Panc1 (cell line): ENCODE measurements at places on chromosomes 11 and 22.

GRCh38 chr11:33135216-33135615, 26.1 kb downstream of the CSTF3 start:
- DNase-seq, result no peak

- DNase-seq, result no peak
Observed at GRCh38 chr11:75147875-75148263, 3.0 kb upstream of the SLCO2B1 start.

DNA sequence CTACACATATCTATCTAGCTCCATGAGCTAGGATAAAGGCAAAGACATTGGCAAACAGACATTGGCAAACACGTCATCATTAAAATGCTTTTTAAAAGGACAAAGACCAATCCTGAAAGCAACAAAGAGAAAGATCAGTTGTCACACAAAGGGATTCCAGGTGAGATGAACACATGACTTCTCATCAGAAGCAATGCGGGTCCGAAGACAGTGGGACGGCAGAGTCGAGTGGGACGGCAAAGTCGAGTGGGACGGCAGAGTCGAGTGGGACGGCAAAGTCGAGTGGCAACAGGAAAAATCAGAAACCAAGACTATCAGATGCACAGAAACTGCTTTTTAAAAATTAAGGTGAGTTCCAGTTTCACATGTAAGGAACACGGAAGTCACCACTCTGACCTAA, 609.5 kb downstream of the BRD1 start:
- no peak for DNase-seq

- DNase-seq, result no peak
Observed at GRCh38 chr11:105130189-105130813, 9.3 kb downstream of the CARD18 start.

DNA sequence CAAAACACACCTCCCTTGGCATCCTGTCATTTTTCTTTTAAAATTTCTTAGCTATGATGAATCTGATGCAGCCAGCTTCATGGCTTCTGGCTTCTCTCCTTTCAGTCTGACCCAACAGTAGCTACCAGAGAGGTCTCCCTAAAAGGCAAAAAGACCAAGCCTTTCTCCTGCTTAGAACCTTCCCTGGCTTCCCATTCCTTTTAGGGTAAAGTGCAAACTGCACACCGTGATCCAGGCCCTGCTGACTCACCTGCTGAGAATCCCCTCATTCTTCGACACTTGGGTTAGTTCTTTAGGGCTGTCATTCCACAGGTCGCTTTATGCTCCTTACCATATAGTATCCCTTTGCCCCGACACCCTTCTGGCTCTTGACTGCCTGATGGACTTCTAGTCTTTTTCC, 362.4 kb downstream of the MIAT start:
- no peak for DNase-seq

DNA sequence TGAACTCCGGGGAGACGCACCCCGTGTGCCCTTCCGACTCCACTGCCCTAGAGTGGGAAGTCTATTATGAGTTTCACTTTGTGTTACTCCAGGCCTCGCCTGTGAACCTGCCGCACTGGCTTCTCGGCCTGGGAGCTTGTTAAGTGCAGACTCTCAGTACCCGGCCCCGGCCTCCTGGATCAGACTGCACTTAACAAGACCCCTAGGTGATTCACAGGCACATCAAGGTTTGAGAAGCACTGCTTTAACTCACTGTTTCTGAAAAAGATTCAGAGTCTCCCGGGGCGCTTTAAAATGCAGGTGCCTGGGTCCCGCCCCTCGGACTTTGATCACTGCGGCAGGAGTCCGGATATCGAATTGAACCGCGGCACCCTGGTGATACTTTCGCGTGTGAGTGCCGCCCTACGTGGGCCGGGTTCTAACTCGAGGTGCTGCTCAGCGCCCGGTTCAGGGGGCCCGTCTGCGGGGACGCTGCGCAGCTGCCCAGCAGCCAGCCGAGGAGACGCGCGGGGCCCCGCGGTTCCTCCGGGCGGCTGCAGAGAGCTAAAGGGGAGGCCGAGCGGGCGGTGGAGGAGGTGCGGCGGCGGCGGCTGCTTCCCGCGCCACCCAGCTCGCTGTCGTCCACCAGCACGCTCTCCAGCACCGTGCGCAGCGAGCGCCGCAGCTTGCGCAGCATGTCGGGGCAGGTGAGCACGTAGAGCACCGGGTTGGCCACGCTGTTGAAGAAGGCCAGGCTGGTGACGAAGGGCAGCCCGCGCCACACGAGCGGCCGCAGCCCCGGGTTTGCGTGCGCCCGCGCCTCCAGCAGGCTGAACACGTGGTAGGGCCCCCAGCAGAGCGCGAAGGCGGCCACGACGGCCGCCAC, 3.4 kb downstream of the PTGDR2 start:
- no peak for DNase-seq

DNA sequence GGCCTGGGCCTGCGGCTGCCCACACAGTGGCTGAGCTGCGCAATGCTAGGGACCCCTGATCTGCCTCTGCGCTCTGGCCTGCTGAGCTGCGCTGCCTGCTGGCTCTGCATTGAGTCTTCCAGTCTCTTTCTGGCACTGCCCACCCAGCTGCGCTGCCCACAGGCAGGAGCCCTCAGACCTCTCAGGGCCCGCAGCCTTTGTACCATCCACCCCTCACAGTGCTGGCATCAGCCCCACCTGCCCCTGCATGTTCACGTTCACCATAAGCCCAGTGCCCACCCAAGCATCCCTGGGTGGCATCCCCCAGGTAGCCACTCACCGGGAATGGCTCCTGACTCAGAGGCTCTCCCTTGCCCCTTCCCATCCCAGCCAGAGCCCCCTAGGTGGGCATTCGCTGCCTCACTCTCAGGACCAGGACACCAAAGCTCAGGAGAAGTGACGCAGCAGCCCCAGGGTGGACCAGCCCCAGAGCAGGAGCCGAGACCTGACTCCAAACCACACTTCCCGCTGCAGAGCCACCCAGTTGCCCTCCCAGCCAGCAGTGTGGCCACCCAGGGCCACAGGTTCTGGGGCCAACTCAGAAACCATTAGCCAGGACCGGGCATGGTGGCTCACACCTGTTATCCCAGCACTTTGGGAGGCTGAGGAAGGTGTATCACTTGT, 21.7 kb upstream of the COMT start:
- DNase-seq, result no peak

DNA sequence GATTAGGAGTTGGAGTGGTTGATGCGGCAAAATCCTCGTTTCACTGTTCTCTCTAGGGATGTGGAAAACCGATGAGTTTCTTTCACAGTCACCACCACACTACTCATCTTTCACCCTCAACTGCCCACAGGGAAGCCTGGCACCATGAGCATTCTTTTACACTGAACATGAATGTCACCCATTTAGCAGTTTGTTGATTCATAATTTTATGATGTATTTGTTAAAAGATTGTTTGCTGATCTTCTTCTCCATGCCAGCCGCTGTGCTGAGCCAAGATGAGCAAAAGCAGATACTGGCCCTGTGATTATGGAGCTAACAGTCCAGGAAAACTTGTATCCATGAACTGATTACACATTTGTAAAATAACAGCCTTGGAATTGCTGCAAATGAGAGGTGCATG, 3.9 kb upstream of the SCGB1D2 start:
- no peak for DNase-seq

GRCh38 chr11:108891143-108891542, 226.3 kb downstream of the DDX10 start:
- no peak for DNase-seq

- DNase-seq, result no peak
Observed at GRCh38 chr11:104624021-104624420, 274.2 kb downstream of the CASP12 start.

DNA sequence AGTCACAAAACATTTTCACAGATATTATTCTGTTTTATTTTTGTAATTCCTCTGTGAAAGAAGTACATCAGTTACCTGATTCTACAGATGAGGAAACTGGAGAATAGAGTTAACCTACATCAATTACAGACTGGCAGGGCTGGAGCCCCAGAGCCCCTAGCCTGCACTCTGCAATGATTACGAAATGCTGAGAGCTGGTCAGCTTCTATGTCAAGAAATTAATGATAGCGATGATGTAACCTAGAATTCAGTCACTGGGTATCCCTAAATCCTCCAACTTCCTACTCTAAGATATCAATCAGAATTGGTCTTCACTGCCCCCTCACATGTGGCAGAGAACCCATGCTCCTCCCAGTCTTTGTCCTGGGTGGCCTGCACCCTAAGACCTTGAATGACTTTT, 273.5 kb upstream of the PLET1 start:
- no peak for DNase-seq

DNA sequence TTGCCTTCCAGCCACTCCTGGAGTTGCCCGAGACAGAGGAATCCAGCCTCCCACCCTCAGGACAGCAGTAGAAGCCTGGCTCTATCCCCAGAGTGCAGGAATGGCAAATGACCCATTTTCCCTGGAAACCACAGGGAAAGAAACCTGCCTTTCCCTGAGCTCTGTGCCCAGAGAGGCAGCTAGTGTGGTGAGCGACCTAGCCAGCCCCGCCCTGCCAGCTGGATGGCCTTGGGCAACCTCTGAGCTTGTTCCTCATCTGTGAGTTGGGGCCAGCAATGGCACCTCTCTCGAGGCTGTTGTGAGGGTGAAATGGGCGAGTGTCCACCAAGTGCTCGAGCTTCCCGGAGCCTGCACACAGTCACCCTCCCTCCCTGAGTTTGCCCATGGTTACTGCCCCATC, 3.7 kb downstream of the OMP start:
- no peak for DNase-seq

DNA sequence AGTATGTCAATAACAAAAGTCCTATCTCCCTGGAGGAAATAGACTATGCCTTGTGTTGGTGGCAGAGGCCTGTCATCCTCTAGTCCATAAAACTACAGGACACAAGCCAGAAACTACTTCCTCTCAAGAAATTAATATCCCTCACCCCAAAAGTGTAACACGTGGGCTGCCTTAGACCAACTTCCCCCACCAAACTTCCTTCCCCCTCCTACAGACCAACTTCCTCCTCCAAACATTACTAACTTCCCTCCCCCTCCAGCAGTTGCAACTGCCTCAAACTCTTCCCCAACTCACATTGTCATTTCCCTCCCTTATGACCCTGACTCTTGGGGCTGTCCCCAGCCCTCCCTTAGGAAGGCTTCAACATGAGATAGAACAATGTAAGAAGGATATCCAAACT, 6.3 kb downstream of the OR52K2 start:
- no peak for DNase-seq

DNA sequence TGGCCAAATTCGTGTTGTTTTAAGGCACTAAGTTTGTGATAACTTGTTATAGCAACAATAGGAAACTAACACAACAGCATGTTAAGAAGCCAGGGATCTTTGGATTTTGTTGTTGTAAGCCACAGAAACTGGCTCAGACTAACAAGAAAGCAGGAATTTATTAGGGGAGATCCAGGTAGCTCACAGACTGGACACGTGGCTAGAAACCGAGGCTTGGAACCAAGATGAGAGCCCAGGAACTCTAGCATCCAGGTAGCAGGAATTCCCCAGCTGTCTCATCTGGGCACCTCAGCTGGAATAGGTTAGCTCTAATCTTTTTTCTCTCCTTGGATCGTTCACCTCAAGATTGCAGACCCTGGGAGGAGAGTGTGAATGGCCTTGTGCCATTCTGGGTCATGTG, 24.9 kb downstream of the POLA2 start:
- DNase-seq, result no peak

DNA sequence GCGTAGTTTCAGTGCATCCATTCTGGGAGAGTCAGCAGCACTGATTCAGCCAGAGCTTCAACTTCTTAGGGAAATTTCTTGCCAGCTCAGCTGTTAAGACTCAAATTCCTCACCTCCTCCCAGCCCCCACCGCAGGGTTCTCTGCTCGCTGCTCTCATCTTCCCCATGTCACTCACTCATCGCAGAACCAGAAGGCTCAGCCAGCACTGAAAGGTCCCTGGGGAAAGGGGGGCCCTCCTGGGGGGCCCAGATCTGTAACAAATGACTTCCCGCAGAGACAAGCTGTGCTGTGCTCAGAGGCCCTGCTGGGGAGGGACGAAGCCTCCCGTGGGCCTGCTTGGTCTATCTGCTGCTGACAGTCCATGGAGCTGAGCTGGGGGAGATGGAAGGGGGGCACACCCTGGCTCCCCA, 220.6 kb downstream of the NTM start:
- DNase-seq, result no peak

GRCh38 chr22:37760152-37760551, 47.6 kb upstream of the GCAT start:
- no peak for DNase-seq

DNA sequence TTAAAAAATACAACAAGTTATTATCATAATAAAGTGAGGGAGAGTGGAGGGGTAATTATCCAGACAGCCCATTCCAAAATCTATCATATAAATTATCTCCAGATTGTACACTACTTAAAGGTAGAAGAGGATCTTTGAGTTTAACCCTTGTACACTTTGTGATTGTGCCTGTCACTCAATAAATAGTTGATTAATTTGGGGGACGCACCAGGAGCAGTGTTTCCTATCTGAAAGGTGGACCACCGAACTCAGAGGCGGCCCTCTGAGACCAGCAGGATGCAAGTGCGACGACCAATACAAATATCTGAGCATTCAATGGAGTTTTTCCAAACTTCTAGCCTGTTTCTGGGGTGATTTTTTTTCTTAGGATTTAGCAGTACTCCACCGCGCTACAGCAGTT, 1.1 kb upstream of the CECR2 start:
- no peak for DNase-seq

- DNase-seq, result no peak
Observed at GRCh38 chr11:95058621-95059020, 8.1 kb upstream of the SRSF8 start.

GRCh38 chr22:29713156-29713727, 6.6 kb upstream of the CABP7 start:
- no peak for DNase-seq

GRCh38 chr11:2999464-2999998, 7.4 kb upstream of the NAP1L4 start:
- DNase-seq, result no peak

GRCh38 chr11:44912270-44912987, 38.3 kb downstream of the TP53I11 start:
- no peak for DNase-seq

- DNase-seq, result no peak
Observed at GRCh38 chr22:49686495-49687219, 141.0 kb downstream of the BRD1 start.

DNA sequence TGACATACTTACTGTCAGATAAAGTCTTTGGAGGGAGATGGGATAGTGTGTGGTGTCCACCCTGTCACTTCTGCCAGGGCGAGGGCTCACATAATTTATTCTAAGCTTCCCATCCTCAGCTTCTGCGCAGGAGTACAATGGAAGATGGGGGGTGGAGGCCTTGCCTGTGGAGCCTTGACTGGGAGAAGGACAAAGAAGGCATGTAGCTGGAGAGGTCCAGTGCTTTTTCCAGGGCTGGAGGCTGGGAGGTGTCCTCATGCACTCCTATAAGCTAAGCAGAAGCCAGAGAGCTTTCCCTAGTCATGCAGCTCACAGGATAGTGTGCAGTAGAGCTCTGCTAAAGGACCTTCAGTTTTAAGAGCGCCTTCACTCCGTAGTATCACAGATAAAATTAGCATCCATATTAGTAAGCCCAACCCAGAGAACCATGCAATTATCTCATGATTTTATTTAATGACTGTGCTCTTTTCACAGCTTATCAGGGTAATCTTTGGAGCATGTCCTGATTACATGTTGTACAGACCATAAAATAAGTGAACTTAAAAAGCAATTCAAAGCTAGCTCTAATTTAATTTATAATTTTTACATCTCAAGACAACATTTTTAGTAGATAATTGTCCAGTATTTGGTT, 148.3 kb downstream of the TEAD1 start:
- DNase-seq, result no peak

GRCh38 chr11:31873124-31873523, 62.0 kb upstream of the PAX6 start:
- DNase-seq, result no peak
